Gastrocnemius medialis (tissue), 4 donors: ENCODE measurements at places on chromosomes 2 and 18.

GRCh38 chr2:44107086-44107740 lies 61.5 kb upstream of the PPM1B start:
- no peak for DNase-seq

GRCh38 chr2:135030826-135031225 lies 16.4 kb downstream of the MAP3K19 start:
- no peak for DNase-seq

GRCh38 chr2:641164-641871 lies 35.9 kb downstream of the TMEM18 start:
- DNase-seq, result no peak

DNA sequence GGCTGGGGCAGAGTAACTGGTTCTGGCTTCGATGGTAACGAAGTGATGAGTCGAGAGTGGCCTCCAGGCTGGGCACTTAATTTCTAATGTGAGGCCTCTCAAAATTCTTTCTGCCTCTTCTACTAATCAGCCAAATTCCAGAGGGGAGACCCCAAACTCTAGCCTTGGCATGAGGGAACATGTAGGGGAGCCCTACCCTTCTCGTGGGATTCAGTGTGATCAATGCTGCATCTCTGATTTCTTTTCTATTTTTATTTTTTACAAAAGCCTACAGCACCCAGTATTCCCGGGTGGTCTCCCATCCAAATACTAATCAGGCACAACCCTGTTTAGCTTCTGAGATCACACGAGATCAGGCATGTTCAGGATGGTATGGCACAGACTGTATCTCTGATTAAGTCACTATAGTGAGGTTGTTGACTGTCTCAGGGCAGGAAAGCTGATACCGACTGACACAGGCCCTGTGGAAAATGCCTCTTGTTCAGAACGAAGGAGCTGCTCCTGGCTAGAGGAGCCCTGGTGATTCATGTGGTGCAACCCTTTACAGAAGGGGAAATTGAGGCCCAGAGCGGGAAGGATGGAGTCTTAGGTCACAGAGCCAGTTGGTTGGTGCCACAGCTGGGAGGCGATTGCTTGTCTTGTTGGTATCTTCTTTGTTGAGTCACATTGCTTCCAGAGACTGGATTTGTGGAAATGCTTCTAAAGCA lies 126.3 kb upstream of the HS6ST1 start:
- DNase-seq, result no peak

DNA sequence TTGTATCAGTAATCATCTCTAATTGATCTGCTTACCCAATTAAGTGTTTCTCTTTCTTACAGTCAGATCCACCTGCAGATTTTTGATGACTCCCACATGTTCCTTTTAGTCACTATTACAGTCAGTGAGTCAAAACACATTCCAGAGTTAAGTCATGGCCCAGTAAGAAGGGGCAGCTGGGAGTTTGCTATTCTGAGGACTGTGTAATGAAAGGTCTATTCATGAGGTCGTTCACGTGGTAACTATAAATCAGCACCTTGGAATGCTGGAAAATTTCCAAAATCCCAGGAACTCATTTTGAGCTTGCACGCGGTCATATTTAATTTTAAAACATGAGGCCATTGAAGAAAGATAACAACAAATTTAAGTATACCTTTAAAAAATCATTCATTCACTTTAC lies 252.5 kb downstream of the XIRP2 start:
- peak; percentile 65 for DNase-seq

DNA sequence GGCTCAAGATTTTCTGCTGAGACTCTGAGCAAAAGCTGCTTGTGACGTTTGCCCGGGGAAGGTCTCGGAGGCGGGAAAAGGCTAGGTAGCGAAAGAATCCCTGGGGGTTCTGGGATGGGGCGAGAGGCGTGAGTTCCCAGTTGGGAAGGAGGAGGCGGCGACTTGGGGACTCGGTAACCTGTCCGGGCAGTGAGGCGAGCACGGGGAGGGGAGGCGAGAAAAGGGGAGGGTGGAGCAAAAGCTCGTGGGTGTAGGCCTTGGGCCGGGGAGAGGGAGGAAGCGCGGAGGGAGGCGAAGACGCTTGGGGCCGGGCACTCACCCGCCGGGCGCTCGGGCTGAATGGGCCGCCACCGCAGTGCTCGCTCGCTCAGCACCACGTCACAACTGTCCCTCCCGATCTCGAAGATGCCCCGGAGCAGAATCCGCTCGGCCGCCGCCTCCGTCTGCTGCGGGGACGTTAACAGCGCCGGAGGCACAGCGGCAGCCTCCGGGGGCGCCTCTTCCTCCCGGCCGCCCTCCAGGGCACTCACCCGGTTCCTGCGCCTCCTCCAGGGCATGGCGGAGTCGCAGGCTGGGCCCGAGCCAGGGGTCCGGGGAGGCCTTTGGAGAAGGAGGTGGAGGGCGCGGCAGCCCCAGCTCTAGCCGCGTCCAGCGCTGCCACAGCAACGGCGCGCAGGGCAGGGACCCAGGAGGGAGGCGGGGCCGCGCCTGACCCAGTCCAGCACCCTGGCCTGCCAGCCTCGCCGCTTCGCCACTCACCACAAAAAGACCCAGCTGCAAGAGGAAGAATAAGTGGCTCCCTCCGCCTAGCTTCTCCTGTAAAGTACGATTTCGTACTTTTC lies at the start of gene CERKL:
CERKL (minus strand) TSS at position 656 of the 842 bp plus-strand sequence; CDS start at position 557, 99 bp downstream.
- DNase-seq, result no peak

DNA sequence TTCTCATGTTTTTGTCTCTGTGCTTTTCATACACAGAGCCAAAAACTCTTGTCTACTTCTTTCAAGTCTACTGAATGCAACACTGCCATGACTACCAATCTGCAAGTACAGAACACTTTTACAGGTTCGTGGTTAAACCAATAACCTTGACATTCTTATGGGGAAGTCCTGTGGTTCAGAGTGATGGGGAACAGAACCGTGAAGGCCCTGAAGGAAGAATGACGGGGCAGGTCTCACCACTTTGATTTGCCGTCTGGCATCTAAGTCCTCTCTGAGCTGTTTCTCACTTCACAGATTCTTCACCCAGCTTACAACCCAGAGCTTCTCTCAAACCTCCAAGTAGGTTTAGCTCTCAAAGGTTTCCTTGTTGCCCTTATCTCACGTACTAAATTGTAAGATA lies 117.5 kb upstream of the SNTG2 start:
- DNase-seq, result no peak

GRCh38 chr2:185372188-185372587 lies 366.4 kb upstream of the FSIP2 start:
- DNase-seq, result no peak

DNA sequence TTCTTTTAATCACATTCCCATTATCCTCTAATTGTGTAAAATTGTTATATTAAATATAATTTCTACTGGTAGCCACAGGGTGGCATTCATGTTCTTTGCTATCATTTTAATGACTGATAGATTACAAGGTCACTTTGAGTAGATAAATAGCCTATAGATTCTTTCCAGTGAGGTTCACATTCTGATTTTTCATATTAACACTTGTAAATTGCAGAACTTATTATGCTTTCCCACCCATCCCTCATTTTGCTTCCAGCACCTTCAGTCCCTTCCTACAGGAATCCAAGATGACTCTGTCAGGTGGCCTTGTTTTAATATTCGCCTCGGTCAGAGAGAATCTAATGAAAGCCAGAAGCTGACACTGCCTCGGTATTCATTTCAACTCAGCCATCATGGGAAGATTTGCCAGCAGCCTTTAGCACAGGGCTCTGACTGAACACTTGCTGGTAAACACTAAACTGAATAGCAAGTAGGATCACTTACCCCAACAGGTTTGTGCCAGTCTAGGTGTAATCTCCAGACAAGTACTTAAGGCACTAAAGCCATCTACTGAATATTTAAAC lies 101.2 kb upstream of the FSHR start:
- DNase-seq, result no peak

- no peak for DNase-seq
Observed at GRCh38 chr2:42859791-42860190, 67.4 kb upstream of the HAAO start.

- no peak for DNase-seq
Observed at GRCh38 chr18:8780227-8780626, 74.9 kb downstream of the MTCL1 start.

- no peak for DNase-seq
Observed at GRCh38 chr18:74980669-74981068, 228.3 kb downstream of the PTGR3 start.

- DNase-seq, result no peak
Observed at GRCh38 chr18:55780586-55781071, 192.6 kb upstream of the TCF4 start.

GRCh38 chr18:45361125-45361851 lies 254.0 kb upstream of the SLC14A2 start:
- no peak for DNase-seq

DNA sequence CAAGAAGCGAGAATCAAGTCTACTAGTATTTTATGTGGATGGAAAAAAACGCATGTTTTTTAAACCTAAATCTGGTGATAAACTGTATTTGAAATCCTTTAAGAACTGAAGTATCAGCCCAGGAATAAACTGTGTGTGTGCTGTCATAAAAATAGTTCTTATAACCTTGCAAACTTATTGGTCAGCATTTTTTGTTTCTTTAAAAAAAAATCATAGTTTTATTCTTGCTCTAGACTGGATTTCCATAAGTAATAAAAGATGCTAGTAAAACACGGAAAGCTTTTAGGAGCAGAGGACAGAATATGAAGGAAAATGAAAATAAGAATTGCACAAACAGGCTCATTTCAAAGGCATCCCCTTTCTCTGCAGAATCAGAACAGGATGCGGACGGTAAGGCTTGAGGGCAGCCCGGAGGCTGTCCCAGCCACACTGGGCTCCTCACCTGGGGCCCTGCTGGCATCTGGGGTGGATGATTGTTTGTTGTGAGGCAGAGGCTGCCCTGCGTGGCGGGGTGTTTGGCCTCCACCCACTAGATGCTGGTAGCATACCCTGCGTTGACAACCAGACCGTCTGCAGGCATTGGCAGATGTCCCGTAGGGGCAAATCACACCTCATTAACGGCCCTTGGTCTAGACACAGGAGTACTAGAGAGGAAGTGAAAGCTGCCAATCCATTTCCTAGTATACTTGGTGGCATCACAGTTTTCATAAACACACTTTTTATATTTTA lies 52.5 kb downstream of the MBP start:
- no peak for DNase-seq

- DNase-seq, result no peak
Observed at GRCh38 chr18:34709750-34710441, at the start of gene DTNA. DTNA (plus strand) TSS chr18:34710298; CDS start chr18:34755977, 45,679 bp downstream.

- DNase-seq, result no peak
Observed at GRCh38 chr2:207704078-207704477, 7.4 kb upstream of the CCNYL1 start.

DNA sequence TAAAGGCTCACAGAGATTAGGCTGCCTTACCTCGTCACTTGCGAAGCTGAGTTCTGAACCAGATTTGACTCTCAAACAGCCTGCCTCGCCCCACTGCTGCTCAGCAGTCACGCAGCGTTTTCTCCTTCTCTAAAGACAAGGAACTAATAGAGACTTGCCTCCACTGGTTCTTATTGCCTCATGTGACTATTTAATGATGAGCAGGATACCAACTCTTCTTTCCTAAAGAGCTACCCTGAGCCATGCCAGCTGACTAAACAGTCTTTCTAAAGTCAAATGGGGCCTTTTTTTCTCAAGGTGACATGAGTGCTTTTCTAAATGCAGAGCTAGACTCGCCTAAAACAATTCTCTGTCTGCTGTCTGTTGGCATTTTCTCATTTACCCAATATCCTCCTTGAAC lies 147.5 kb downstream of the NCKAP5 start:
- no peak for DNase-seq

DNA sequence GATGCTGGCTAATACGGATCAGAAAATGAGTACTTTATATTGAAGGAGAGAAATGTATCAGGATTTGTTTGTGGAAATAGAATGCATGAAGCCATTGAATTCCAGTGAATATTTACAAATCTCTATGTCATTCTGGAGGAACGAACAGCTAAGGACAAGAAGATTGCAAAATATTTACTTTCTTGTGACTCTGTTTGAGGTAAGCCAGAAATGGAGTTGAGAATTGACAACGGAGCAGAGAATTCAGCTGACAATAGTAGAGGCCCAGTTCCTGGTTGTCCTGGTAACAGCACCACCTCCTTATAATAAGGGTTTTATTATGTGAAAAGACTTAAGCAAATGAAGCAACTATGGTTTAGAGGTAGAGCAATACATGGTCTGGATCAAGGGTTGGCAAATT lies 349.2 kb downstream of the ADCYAP1 start:
- DNase-seq, result no peak

GRCh38 chr2:234611209-234611608 lies 114.3 kb upstream of the ARL4C start:
- no peak for DNase-seq

DNA sequence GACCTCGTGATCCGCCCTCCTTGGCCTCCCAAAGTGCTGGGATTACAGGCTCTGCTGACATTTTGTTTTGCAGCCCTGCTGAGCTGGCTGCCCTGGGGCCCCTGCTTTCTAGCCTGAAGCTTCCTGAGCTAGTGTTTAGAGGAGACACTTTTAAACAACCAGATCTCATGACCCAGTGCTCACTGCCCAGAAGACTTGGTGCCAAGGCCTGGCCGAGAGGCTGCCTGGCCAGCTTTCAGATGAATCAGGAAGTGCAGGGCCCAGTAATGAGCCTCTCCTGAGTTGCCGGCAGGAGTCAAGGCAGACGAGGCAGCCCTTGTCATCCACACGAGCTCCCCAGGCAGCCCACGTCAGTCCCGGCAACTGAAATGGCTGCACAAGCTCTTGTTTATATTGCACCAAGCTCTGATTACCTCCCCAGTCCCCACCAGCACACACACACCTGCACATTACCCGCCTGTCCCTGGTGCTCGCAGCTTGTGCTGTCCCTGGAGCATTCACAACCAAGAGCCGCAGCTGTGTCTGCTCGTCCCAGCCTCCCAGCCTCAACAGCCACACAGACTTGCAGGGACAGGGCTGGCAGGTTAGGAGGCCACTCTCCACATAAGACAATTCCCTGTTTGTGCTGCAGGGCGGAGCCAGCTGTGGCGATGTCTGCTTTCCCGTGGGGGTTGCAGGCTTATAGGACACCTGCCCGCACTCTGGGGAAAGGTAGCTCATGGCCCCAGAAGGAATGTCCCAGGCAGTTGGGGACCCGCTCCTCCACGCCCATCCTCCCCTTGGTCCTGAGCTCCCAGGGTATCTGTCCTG lies 331.2 kb upstream of the MYT1L start:
- peak; percentile 73 for DNase-seq

GRCh38 chr18:50573679-50574078 lies 13.8 kb downstream of the MAPK4 start:
- no peak for DNase-seq

DNA sequence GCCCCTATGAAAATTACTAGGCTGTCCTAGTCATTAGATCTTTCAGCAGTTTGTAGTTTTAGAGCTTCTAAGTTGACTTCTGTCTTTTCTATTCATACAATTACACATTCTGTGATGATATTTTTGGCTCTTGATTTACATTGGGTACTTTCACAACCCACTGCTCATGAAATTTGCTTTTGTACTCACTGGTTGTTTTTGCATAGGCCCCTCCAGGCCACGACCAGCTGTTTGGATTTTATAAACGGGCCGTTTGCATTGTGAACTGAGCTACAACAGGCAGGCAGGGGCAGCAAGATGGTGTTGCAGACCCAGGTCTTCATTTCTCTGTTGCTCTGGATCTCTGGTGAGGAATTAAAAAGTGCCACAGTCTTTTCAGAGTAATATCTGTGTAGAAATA lies 193.8 kb downstream of the RPIA start:
- DNase-seq, result no peak
